ENCODE measurements at places on chromosomes 12 and 14. TPM values are rescaled to one million over a fixed set of nuclear protein-coding genes. Genes with fewer than 3 reads are reported as not detected.

DNA sequence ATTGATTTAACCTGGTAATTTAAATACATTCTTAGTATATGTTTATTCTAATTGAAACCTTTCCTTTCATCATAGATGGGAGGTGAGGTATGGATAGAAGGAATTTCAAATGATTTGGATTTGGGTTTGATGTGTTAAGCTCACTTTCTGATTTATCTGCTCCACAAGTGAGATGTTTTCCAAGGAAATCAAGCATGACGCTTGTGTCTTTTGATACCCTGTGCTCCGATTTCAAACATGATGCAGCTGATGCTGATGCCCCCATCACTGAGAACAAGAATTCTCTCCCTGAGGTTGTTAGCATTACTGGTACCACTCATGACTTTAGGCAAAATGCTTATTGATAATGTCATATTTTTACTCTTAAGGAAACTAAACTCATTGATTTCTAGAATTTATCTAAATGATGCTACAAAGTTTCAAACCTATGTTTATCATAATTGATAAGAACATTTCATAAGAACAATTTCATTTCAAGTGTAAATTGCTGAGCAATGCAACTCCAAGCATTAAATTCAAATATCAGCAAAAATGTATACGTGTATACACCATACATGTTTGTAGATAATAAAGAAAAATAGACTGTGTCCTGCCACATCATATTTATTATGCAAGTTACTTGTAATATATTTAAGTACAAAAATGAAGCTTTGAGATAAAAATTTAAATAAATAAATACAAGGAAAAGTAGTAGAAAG is 75.5 kb upstream of the LRIG3 start:
- DNase-seq = no peak

Gene ATP5F1B
- 369 TPM for total RNA-seq

DNA sequence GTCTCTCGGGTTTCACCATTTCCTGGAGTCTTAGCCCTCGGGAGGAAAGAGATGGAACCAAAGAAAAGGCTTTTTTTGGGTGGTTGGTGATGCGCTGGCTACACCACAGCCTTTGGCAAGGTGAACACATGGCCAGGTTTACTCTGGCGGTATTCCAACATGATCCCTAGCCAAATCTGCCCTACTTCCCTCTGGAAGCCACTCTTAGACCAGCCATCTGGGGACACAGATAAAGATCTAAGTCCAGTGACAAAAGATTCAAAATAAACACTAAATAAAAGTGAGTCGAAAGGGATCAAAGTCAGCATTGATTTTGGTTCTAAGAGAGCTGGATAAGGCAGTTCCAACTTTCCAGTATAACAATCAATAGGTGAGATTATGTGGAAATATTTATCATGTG is 694.5 kb downstream of the VRK1 start:
- DNase-seq = no peak

DNA sequence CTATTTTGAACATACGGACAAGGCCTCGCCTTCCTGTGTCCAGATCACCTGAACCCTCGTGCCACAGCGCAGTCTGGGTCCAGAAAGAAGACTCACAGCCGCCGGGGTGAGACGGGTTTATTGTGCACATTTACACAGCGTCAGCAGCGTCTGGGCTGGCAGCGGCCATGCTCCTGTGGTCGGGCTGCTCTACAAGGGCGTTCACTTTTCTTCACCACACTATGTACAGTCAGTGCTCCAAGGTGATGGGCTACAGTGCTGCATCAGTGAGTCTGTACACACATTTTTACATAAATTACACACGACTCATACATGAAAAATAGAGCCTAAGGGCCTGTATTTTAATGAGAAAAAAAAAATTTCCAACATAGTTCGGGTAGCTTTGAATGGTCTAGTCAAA is 18.0 kb downstream of the ZFYVE21 start:
- no peak for DNase-seq

DNA sequence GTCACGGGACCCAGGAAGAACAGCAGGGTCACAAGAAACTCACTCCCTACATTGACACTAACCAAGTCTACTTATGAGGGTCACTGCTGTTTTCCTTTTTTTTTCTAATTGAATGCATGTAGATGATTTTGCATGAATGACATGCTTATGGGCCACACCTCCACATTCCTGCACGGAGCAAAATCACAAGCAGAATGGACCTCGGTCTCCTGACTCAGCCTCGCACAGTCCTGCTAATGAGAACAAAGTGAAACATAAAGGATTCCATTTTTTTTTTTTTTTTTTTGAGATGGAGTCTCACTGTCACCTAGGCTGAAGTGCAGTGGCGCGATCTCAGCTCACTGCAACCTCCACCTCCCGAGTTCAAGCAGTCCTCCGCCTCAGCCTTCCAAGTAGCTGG is 12.3 kb downstream of the SCARB1 start:
- no peak for DNase-seq

Gene HOXC13
- total RNA-seq = 1.0 TPM

DNA sequence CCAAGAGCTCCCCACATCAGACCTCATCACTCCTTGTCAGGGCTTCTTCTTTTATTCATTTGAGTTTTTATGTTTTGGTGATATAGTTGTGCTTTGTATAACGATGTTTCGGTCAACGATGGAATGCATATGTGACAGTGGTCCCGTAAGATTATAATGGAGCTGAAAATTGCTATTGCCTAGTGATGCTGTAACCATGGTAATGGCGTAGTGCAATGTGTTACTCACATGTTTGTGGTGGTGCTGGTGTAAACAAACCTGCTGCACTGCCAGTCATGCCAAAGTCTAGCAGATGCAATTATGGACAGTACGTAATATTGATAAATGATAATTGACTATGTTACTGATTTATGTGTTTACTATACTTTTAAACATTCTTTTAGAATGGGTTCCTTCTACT is 16.3 kb downstream of the CYP46A1 start:
- DNase-seq = no peak
